ENCODE measurements at places on chromosomes 7 and 10.

DNA sequence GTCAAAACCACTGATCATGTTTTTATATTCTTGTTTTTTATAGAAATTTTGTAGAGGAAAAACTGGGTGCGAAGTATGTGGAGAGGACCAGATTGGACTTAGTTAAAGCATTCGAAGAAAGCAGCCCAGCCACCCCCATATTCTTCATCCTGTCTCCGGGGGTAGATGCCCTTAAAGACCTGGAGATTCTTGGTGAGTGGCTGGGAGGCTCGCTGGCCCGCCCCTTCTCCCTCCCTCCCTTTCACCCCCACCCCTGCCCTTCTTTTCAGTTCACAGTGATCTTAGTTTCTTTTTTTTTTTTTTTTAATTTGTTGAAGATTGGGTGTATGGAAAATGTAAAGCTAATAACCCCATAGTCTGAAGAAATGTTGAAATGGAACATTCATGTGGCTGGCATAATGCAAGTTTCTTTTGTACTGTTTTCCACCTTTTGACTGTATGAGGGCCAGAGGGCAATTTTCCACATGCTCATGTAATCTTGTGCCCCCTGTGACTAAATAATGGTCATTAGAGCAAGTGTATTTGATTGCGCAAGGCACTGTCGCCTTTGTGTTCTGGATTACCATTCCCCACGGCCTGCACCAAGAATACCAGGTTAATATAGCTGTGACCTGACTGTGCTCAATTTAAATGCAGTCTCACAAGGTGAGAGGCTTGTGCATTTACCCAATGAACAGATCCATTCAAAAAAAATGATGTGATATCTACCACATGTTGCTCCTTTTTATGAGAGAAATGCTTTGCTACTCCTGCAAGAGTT lies 77.7 kb downstream of the CDCA7L start:
- DNase-seq = no peak

- DNase-seq = no peak
These were observed 836 bp downstream of the ENO4 start for GRCh38 chr10:116850058-116850611.

DNA sequence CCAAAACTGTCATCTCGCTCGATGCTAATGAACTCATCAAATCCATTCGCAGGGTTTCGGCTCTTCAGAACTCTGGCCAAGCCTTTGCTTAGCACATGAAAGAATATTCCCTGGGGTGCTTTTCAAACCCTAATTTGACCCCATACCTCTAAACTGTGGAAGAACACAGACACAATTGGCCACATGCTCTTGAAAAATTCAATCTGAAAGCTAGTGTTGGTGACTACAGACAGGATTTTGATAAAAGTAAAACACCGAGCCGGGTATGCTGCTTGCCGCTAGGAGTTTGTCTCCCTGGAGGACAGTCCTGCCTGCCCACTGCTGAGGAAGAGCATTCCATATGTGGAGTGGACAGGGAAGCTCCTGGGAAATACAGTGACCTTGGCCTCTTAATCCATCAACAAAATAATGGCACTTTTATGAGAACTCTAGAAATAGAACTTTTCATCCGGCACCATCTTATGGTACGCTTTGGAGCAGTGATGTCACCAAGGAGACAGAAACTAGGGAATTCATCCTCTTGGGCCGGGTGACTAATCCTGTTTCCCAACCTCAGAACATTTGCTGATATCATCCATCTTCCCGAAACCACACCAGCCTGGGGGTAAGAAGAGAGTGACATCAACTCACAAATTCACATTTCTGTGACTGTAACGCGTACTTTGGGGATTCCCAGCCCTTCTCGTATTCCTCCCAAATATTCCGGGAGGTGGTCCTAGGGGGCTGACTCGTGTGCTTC lies 34.2 kb downstream of the MTURN start:
- DNase-seq = no peak

DNA sequence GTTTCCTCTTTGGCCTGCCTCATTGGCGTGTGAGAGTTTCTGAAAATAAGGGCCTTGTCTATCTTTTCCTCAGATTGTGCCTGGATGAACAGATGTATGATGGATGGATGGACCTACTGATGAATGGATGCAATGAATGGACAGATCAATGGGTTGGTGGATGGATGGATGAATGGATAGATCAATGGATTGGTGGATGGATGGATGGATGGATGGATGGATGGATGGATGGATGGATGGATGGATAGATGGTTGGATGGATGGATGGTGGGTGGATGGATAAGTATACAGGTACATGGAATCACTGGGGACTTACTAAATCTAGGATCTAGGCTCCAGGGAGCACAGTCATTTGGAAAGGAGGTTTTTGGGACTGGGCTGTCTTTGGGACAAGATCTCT lies 331.9 kb downstream of the GRID1 start:
- no peak for DNase-seq

DNA sequence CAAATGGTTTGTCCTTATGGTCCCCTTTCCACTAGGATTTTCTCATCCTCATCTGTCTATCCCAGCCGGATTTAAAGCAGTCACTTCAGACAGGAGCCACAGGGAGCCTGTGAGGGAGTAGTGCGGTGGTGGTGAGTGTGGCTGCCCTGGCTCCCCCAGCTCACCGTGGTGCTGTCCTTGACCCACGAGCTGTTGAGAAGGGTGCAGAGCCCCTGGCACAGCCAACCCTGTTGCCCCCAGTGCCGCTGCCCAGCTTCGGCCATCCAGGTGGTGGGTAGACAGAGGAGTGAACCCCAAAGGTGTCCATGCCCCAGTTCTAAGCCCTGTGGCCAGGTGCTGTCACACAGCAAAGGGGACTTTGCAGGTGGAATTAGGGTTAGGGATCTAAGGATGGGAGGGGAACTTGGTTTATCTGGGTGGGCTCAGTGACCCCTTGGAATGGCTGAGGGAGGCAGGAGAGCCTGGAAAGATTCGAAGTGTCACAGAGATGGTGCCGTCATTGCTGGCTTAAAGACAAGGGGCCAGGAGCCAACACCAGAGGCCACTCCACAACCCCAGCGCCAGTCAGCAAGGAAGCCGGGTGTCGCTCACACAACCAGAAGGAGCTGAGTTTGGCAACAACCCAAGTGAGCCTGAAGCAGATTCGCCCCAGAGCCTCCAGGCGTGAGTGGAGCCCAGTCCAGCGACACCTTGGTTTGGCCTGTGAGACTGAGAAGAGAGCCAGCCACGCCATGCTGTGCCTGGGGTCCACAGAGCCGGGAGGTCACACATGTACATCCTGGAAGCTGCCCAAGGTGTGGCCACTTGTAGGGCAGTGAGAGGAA lies 142.4 kb downstream of the ADCY1 start:
- DNase-seq = no peak

- DNase-seq = no peak
These were observed 69.8 kb downstream of the SPAG6 start for GRCh38 chr10:22415072-22415471.

- DNase-seq = no peak
These were observed 7.8 kb upstream of the KLF6 start for GRCh38 chr10:3792710-3793219.

DNA sequence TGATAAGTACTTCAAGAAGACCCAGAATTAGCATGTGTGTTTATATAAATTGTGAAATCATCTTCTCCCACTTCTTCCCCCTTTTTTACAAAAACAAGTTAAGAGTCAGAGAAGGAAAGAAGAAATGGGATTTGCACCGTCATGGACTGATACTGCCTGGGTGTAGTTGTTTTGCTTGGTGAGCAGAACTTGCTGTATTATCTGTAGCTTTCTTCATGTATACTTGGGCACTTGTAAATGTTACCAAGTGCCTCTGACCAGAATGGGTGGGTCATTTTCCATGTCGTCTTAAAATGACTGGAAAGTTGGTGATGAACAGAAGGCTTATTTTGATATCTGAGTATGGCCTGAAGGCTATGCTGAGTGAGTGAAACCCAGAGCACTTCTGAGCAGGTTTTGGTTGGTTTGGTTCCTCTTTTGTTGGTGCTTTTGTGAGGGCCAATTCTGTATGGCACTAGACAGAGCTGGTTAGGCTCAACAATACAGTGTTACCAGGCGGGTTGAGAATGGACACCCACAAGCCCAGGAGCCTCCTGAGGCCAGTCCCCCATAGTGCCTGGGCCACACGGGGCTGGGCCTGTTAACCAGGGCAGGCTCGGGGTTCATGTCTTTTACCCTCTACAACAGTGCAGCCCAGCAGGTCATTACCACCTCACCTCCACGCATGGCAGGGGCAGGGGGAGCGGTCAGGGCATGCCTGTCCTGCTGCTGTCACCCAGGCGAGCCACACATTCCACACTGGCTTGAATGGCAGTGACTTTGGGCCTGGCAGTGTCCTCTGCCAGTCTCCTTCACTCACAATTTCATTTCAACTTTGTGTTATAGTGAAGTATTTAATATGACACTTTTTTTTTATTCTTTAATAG lies 115.1 kb downstream of the CCNY start:
- DNase-seq = no peak

- no peak for DNase-seq
These were observed 35.8 kb upstream of the DNMBP start for GRCh38 chr10:100045592-100045991.

DNA sequence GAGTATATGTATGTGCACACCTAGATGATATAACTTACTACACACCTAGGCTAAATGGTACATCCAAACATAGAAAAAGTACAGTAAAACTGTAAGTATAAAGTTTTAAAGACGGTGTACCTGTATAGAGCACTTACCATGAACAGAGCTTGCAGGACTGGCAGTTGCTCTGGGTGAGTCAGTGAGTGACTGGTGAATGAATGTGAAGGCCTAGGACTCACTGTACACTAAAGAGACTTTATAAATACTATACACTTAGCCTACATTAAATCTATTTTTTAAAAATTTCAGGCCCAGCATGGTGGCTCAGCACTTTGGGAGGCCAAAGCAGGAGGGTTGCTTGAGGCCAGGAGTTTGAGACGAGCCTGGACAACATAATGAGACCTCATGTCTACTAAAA lies 195.3 kb downstream of the FZD1 start:
- DNase-seq = no peak

- DNase-seq = no peak
These were observed 527.8 kb downstream of the LRMDA start for GRCh38 chr10:75959209-75959608.

DNA sequence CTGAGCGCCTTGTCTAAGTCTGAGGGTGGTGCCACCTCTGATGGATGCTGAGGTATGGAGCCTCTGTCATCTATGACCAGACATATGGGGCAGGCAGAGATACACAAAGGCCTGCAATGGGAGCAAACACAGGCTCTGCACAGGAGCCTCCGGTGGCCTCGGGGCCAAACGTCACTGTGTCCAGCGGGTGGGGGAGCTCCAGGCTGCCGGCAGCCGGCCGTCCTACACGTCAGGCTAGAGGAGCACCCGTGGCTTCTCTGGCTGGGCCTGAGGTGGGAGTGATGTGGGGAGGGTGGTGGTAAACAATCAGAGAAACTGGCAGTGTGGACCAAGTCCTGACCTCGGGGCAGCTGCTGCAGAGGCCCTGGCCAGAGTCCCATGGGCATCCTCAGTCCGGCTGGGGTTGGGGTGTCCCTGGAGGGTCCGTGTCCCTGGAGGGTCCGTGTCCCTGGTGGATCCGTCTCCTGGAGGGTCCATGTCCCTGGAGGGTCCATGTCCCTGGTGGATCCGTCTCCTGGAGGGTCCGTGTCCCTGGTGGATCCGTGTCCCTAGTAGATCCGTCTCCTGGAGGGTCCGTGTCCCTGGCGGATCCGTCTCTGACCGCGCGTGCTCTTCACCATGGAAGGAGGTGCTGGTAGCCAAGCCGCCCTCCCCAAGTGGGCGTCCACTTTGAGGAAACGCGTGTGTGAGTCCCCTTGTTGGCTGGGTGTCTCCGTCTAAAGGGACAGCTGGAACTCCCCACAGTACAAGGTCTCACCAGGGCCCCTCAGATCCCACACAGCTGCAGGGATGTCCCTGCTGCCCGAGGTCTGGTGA lies 24.2 kb upstream of the FAM20C start:
- no peak for DNase-seq

- no peak for DNase-seq
These were observed 2.7 kb downstream of the WASL start for GRCh38 chr7:123746055-123746454.

GRCh38 chr10:1873661-1874315 lies 136.5 kb upstream of the ADARB2 start:
- DNase-seq = no peak

DNA sequence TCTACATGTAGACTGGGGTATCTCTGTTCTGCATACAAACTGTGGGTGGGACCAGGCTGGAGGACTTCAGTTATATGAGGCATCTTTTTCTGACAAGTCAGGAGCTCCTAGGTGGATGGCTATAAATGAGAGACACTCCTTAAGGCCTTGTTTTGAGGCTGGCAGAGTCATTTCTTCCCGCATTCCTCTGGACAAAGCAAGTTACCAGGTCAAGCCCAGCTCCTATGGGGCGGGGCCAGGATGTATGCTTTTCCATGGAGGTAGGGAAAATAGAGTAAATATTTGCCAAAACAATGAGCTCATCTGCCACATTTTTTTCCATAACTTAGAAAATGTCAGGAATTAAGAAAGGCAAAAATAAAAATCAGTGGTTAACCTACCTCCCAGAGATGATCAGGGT lies 283.4 kb downstream of the GPR37 start:
- DNase-seq = no peak

DNA sequence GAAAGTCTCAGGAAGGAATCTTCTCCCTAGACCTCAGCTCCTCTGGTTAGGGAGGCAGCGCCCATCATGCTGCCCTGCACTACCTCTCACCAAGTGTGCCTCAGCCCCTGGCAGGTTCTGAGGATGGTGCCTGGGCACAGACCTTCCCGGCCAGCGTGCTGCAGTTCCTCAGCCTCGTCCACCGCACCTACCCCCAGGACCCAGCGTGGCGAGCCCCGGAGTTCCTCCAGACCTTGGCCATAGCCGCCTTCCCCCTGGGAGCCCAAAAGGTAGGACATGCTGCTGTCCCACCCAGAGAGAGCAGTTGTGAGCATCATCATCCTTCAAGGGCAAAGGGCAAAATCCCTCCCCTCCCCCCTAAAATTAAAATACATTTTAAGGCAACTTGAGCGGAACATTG lies 122.5 kb downstream of the LRRC18 start:
- no peak for DNase-seq

GRCh38 chr7:148670807-148671206 lies 27.9 kb upstream of the CUL1 start:
- no peak for DNase-seq

GRCh38 chr7:48309720-48310119 lies 138.5 kb downstream of the ABCA13 start:
- no peak for DNase-seq

DNA sequence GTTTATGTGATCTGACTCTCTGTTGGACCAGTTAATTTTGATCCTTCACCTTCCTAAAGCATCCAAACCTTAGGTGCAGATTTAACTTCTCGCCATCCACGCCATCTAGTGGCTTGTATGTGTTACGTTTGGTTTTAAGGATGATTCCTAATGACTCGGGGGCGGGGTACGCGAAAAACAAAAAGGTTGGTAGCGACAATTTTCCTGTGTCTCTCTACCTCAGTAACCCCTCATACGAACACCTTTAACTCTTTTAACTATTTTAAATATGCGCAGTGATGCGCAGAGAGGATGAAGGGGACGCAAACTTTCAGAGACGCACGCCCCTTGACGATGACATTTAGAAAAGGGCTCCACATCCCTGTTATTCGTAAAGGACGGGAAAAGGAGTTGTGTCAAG lies 714 bp upstream of the KCND2 start:
- DNase-seq = no peak
